ENCODE measurements at places on chromosomes 5 and 9.

DNA sequence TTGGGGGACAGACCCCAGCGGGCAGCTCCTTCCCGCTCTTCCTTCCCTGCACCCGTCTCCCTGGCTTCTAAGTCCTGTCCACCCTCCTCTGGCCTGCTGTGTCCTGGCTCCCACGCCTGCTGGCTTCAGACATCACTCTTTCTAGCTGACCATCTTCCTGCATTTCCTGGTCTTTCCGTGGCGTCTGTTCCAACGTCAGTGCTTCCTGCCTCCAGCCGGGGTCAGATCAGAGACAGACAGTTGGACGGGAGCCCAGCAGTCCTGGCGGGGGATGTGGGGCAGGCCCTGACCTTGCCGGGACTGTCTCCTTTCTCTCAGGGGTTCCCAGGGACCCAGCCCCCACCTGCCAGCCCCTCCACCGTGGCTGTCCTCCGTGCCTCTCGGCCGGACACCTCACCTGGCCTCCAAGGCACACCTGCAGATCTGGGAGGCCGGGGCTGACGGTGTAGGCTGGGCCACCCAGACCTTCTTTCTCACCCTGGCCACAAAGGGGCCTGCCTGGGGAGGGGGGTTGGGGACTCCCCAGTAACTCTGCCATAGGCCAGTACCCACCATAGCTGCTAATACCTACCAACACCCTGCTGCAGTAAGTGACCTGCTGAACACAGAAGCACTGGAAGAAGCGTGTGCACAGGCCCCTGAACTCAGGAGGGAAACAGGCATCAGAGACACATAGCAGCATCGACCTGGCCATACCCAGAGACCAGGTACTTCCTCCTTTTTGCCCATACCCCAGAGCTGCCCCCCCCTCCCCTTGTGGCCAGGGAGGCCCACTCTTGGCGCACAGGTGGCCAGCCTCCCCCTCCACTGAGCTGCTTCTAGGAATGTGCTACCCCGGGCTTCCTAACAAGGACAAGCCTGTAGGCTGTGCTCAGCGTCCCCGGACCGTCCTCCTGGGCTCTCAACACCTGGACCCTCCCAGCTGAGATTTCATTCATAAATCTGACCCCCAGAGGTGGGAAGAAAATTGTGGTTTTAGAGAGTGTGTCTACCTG, 5.1 kb downstream of the NRARP start:
- DNase-seq = no peak

GRCh38 chr9:21835121-21835520, 32.7 kb downstream of the MTAP start:
- no peak for DNase-seq

DNA sequence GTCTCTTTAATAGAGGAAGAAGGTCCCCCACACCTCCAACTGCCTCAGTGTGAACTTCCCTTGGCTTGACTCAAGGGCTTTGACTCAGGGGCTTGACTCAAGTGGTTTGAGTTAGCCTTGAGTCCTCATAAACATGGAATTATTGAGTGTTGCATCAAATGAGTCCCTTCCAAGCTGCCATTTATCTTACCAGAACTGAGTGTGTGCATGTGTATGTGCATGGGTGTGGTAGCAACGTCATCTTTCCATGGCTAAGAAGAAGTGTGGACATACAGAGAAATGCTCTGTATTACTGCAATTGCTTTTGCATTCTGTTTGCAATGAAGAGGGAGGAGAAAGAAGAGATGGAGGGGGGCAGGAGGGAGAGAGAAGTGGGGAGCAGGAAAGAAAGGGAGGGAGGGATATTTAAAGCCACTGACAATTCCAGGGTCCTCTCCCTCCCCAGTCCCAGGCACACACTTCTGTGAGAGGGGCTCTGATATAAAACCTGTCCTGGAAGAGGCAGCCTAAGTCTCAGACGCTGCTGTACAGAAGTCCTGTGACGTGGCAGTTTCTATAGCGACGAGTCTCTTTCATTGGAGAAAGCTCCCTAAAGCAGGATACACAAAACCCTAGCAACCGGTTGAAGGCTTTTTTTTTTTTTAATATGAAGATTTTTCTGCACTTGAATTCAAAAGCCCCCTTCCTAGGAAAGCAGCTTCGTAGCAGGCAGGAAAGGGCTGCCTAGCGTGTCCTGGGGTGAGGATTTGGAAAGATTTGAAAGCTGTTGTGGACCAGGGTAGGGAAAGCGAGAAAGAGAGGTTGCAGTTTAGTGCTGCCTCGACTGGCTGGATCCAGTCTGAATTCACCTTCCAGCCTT, 93.3 kb upstream of the MAP1B start:
- DNase-seq = no peak

- DNase-seq = no peak
Measured at GRCh38 chr9:130987738-130988399, 21.1 kb upstream of the LAMC3 start.

- DNase-seq = peak; percentile 28
Measured at GRCh38 chr5:10583663-10584572, 20.0 kb downstream of the ANKRD33B start.

DNA sequence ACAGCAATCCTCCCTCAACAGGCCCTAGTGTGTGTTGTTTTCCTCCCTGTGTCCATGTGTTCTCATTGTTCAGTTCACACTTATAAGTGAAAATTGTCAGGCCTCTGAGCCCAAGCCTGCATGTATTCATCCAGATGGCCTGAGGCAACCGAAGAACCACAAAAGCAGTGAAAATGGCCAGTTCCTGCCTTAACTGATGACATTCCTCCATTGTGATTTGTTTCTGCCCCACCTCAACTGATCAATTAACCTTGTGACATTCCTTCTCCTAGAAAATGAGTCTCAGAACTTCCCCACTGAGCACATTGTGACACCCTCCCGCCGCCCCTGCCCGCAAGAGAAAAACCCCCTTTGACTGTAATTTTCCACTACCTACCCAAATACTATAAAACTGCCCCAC, 17.4 kb upstream of the TRPC7 start:
- DNase-seq = no peak

DNA sequence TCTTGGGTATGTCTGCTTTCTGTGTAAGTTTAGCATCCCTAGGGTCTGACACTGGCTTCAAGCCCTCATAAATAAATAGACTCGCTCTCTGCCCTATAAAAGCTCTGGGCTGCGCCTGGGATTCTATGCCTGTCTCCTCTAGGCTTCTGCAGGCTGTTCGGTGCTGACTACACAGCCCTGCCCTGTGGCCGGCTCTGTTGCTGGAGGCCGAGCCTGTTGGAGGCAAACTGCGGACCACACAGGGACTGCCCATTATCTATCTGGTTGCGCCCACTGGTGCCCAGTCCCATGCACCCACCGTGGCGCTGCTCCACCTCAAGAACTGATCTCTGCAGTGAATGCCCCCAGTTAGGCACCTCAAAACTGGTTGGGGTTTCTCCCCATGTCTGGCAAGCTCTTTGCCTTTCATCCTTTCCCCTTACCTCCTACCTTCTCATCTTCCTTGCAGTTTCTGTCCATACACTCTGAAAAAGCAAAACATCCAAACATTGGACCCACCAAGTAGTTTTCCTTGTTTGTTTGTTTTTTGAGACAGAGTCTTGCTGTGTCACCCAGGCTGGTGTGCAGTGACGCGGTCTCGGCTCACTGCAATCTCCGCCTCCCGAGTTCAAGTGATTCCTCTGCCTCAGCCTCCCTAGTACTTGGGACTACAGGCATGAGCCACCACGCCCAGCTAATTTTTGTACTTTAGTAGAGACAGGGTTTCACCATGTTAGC, 207.2 kb downstream of the ERCC6L2 start:
- no peak for DNase-seq

GRCh38 chr9:124599121-124599795, 92.1 kb upstream of the NR5A1 start:
- DNase-seq = no peak

DNA sequence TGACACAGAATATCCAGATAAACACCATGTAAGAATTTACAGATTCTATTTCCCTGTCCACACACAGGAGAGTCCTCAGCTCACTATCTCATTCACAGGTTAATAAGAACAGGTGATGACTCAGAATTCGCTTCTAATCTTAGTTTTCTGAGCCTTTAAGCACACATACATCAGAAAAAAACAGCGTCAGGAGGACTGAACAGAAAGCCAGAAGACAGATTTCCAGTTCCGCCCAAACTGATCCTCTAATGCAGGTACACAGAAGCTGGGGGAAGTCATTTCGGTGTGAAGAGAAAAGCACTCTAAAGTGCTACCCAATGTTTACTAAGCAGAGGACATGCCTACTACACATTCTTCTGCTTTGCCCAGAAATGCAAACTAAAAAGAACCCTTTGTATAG, 1.6 kb downstream of the CEMIP2 start:
- DNase-seq = peak; percentile 86

DNA sequence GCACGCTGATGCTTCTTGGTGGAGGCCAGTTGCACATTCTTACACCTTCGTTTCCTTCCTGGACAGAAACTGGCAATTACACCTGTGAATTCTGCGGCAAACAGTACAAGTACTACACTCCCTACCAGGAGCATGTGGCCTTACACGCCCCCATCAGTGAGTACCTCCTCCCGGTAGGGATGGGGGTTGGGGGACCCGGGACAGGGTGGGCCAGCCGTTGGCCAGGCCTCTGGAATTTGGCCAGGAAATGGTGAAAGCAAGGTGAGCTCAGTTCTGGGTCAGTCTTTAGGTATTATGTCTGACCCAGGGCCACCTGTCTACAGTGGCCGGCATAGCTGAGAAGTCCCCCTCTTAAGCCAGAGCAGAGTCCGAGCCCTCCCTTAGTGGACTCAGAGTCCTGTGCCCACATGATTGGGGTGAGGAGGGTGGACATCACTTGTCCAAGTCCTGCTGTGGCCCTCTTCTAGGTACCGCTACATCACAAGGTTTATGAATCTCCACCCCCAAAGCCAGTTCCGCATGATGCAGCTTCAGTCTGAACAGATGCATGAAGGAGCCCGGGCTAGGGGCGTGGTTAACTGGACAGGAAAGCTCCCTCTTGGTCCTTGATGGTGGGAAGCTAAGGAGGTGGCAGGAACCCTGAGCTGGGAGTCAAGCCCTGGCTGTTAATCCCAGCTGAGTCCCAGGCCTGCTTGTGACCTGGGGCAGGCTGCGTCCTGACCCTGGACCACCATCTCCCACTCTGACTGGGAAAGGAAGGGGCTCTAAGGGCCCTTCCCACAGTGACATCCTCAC, 61.3 kb downstream of the AMBP start:
- DNase-seq = no peak

DNA sequence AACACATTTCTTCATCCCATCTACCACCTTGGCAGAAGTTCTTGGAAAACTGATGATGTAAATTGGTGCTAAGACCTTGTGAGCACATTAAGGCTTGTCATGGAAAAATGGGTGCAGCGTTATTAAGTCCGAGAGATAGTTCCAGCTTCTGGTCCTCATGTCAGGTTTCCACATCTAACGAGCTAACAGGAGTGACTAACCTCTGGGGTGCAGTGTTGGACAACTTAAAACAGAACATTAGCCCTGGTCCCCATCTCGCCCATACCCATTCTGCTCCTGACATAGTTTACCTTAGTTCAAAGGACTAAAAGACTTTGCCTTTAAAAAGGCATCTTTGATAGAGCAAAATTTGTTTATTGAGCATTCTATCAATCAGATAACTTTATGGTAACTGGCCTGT, 128.0 kb downstream of the SLC1A3 start:
- no peak for DNase-seq

- no peak for DNase-seq
Measured at GRCh38 chr5:154708846-154709245, 46.3 kb upstream of the LARP1 start.

DNA sequence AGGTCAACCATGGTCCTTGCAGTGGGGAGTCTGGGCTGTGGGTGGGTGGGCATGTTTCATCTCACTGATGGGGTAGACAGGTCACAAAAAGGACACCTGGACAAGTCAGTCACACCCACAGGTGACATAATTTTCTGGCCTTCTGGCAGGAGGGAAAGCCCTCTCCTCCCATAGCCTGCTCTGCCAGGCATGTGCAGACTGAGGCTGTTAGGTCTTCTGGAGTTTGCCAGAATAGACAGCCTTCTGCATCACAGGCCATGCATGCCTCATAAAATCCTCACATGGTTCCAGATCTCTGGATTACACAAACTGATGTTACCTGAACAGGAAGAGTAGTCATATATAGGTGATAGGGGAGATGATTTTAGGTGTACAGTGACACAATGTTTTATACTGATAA, 49.1 kb downstream of the ARHGAP26 start:
- DNase-seq = no peak

DNA sequence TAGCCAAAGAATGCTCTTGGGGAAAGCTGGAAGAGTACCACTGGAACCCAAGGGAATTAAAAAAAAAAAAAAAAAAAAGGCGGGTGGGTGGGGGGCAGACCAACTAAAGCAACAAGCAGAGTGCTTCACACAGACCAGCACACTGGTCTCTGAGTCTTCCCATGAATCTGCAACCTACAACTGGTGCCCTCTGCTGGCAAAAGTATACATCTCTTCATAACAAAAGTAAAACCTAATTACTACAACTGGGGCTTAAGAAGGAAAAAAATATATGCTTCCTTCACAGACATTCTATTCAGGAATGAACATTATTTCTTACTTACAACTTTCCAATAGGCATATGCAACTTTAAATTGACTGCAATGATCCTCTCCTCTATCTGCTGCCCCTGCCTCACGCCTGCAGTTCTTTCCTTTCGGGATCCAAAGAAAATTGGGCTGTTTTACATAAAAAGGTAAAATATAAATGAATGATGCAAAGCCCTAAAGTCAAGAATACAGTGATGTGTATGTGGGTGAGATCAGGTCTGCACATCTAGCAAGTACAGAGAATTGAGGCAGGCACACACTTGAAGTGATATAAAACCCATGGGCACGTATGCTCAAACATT, 7.2 kb upstream of the KLHL3 start:
- peak; percentile 67 for DNase-seq

- no peak for DNase-seq
Measured at GRCh38 chr9:17843236-17843635, 264.4 kb downstream of the SH3GL2 start.

GRCh38 chr5:82446809-82447208, 168.7 kb upstream of the RPS23 start:
- no peak for DNase-seq

GRCh38 chr5:133931546-133931945, 36.9 kb downstream of the C5orf15 start:
- DNase-seq = no peak

- no peak for DNase-seq
Measured at GRCh38 chr5:146015001-146015400, 78.6 kb downstream of the SH3RF2 start.

DNA sequence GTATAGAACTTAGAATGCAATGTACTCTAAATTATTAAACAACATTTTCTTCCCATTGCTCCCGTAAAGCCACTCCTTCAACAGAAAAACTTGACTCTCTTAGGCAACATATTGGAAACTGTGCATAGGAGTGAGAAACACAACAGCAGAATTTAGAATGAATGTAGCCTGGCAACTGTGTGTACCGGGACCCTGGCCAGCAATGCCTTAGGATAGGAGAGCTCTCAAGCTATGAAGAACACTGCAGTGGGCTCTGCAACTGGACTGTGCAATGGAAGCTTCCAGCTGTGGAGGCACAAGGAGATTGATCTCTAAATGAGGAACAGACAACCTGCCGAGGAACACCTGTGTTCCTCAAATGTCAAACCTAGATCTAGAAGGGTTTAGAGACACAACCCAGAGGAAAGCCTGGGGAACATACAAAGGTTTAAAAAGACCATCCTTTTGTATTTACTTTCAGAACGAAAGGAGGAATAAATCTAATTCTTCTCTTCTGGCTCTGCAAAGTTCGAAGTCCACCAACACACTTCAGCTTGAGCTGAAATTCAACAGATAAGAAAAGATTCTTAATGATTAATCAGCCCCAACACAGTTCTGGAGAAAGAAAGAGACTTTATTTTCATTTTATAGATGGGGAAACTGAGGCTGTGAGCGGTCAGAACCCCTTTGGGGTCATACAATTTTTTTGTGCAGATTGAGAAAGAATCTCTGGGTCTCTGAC, 51.5 kb upstream of the ARL15 start:
- no peak for DNase-seq
